Upper lobe of left lung (tissue), 6 donors: ENCODE measurements at places on chromosomes 2 and 18.
A peak's percentile ranks its signal among the peaks of the same experiment; 100 is the strongest.

DNA sequence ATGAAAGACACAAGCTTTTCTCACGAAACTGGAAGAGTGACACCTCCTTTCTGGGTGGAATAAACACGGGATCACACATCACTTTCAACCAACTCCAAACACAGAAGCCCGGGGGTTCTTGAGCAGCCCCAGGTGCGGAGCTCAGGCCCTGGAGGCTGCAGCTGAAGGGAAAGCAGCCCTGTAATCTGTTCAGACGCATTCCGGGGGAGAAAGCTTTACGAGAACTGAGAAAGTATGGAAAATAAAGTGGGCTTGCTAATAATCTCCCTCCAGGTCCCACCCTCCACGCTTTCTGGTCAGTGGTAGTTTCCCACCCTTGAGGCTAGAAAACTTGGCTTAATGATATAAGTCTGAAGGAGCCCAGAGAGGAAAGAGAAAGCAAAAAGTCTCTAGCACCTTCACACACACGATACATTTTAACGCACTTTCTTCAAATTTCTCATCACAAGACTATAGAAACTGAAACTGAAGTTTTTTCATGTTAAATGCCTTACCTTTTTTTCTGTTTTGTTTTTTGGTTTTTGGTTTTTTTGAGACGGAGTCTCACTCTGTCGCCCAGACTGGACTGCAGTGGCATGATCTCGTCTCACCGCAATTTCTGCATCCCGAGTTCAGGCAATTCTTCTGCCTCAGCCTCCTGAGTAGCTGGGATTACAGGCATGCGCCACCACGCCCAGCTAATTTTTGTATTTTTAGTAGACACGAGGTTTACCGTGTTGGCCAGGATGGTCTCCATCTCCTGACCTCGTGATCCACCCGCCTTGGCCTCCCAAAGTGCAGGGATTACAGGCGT, 141.3 kb downstream of the AFF3 start:
- no peak for DNase-seq

- DNase-seq, result no peak
Observed at GRCh38 chr2:60105906-60106305, 447.5 kb downstream of the BCL11A start.

DNA sequence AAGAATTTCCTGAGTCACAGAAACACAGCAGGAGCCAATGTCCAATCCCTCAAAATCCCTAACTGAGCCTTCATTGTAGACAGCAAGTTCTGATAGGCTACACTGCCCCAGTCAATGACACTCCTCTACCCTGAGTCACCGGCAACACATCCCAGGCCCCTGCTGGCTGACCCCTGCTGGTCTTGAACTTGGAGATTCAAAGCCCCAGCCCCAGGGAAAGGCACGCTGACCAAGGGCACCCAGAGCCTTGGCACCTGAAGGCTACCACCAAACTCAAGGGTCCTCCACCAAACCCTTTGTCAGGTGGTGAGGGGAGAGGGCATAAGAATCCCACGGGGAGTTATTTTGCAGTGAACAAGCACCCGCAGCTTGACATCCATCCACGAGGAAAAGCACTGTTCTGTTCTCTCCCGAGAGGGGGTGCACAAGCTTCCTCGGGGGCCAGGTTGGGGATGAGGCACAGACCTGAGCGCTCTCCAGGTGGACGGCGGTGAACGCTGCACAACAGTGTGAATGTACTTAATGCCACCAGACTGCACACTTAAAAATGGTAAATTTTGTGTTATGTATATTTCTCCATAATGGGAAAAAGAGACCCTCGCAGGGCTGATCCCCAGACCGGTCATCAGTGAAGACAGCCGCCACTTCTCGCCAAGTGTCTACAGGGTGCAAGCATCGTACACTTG, 46.9 kb downstream of the TFCP2L1 start:
- DNase-seq, result no peak

GRCh38 chr2:85741833-85742455, 11.8 kb upstream of the ATOH8 start:
- peak; percentile 84 for DNase-seq

GRCh38 chr18:45554389-45554737, 60.9 kb upstream of the SLC14A2 start:
- no peak for DNase-seq

DNA sequence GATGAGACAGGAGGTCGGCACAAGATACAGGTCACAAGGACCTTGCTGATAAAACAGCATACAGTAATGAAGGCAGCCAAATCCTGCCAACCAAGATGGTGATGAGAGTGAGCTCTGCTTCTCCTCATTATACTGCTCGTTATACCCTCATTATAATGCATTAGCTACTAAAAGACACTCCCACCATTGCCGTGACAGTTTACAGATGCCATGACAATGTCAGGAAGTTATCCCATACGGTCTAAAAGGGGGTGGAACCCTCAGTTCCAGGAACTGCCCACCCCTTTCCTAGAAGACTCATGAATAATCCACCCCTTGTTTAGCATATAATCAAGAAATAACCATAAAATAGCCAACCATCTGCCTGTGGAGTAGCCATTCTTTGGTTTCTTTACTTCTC, 224.2 kb downstream of the RBM43 start:
- no peak for DNase-seq

DNA sequence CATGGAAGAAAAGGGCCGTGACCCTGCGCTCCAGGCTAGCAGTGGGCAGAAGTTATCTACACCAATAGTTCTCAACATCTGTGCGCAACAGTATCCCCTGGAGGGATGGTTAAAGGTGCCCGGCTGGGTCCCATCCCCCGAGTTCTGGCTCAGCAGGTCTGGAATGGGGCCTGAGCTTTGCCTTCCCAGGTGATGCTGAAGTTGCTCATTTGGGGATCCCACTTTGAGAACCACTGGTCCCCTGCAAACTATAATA, 31.1 kb downstream of the DNMT3A start:
- no peak for DNase-seq

DNA sequence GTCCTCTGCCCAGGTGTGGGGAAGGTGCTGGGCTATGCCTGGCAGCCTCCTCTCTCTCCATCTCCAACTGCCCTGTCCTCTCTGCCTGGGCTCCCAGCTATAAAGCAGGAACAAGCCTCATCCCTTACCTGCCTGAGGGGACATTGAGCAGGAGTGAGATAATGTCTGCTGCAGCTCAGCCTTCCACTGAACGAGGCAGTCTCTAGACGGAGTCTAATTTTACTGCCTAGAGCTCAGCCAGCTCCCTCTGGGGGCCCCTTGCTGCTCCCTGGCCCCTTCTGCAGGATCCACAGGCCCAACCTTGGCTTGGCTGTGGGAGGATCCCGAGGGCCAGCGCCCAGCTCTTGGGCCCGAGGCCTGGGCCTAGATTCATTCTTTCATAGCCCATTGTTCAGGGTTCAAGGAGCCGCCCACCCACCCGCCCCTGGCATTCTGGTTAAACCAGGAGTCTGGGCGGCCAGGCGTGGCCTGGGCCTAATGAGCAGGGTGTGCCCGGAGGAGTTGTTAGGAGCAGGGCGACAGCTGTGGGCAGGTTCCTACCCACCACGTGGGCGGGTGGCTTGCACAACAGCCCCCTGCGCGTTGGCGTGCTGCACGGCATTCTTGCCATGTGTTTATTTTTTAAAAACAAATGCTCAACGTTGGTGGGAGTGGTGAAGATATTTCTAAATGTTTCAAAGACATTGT, 44.6 kb downstream of the FOSL2 start:
- DNase-seq, result peak; percentile 93

GRCh38 chr2:96664366-96664925, 21.9 kb downstream of the FER1L5 start:
- no peak for DNase-seq
